ENCODE measurements at places on chromosomes 2 and 18. TPM values are rescaled to one million over a fixed set of nuclear protein-coding genes. Genes with fewer than 3 reads are reported as not detected.
A peak's percentile ranks its signal among the peaks of the same experiment; 100 is the strongest.

GRCh38 chr2:228417526-228417925 lies 236.0 kb upstream of the SPHKAP start:
- no peak overlapping the region for H3K4me3 ChIP-seq
- no peak overlapping the region for H3K27ac ChIP-seq
- H3K36me3 ChIP-seq, result peaks cover 5% of the 10 kb centered on the region
- no peaks in the 10 kb centered on the region for H3K4me1 ChIP-seq
- DNase-seq, result no peak
- H3K27me3 ChIP-seq, result no peaks in the 10 kb centered on the region

- no peaks in the 10 kb centered on the region for H3K4me1 ChIP-seq
- no peaks in the 10 kb centered on the region for H3K36me3 ChIP-seq
- no peak for DNase-seq
- peaks cover 36% of the 10 kb centered on the region for H3K27me3 ChIP-seq
Observed at GRCh38 chr2:173792741-173793140, 172.4 kb downstream of the SP3 start.

- peaks cover 25% of the 10 kb centered on the region for H3K36me3 ChIP-seq
- no peak for DNase-seq
- H3K27me3 ChIP-seq, result no peaks in the 10 kb centered on the region
- H3K27ac ChIP-seq, result no peak overlapping the region
Observed at GRCh38 chr18:741931-742512, 29.6 kb upstream of the ENOSF1 start.

HMSD gene
- 10.3 TPM for total RNA-seq

ADI1 gene
- total RNA-seq, result 24.7 TPM

- no peak overlapping the region for H3K4me3 ChIP-seq
- peaks cover 13% of the 10 kb centered on the region for H3K4me1 ChIP-seq
- no peaks in the 10 kb centered on the region for H3K27me3 ChIP-seq
- H3K27ac ChIP-seq, result no peak overlapping the region
- H3K36me3 ChIP-seq, result peaks cover 18% of the 10 kb centered on the region
- DNase-seq, result no peak
Observed at GRCh38 chr2:24761866-24762265, 31.3 kb downstream of the PTRHD1 start.

DNA sequence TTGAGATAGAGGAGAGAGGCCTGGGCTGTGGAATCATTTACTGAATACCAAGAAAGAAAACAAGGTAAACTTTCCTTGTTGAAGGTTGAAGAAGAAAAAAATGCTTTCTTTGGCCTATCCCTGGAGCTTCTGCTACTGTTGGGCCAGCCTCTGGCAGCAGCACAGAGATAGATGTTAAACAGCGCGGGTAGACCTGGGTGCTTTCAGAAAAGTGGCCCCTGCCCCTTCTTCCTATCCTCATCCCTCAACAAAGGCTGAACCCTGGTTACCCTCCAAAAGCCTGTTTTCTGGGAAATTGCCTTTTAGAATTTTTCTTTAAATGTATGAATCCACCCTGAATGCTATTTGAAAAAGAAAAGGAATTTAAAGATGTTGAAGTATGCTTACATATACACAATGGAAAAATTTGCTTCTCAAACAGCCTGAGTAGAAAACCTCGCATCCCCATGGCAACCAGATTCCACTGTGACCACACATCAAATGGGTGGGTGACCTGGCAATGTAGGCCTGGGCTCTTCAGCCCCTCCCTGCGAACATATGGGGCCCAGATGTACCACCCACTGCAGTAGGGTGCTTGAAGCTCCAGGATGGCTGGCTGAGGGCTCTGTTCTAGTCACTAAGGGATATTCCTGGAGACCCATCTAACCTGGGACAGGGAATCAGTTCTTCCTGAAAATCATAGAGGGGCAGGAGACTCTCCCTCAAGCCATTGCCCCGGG lies 23.4 kb upstream of the CHRNA1 start:
- DNase-seq, result no peak
- no peaks in the 10 kb centered on the region for H3K4me1 ChIP-seq
- no peak overlapping the region for H3K27ac ChIP-seq
- peaks cover 6% of the 10 kb centered on the region for H3K27me3 ChIP-seq
- H3K36me3 ChIP-seq, result no peaks in the 10 kb centered on the region

GRCh38 chr18:45557779-45558178 lies 57.5 kb upstream of the SLC14A2 start:
- no peaks in the 10 kb centered on the region for H3K4me1 ChIP-seq
- H3K27me3 ChIP-seq, result peaks cover 6% of the 10 kb centered on the region
- no peak overlapping the region for H3K27ac ChIP-seq
- no peak overlapping the region for H3K4me3 ChIP-seq
- H3K36me3 ChIP-seq, result no peaks in the 10 kb centered on the region
- DNase-seq, result no peak

PLEK gene
- 569 TPM for total RNA-seq

MEIS1 gene
- 0.53 TPM for total RNA-seq

- no peak overlapping the region for H3K4me3 ChIP-seq
- peaks cover 10% of the 10 kb centered on the region for H3K4me1 ChIP-seq
- H3K27ac ChIP-seq, result no peak overlapping the region
- peaks cover 12% of the 10 kb centered on the region for H3K27me3 ChIP-seq
- DNase-seq, result peak; percentile 64
Observed at GRCh38 chr2:71548646-71549425, 95.5 kb downstream of the DYSF start.

FER1L5 gene
- total RNA-seq, result not detected

EGR4 gene
- total RNA-seq, result not detected

DNA sequence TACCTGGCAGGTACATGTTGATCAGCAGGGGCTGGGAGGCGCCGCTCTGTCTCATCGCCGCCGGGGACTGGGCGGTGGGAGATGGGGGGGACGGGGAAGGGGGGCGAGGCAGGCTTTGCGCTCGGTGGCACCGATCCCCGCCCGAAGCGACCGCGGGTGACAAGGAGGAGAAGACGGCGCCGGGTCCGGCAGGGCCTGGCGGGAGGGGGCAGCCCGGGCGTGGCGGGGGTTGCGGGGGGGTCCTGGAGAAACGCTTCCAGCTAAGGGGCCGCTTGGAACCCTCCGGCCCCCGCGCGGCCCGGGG lies at the start of gene FEV:
TSS of gene FEV (minus strand) at position 164 of the 304 bp plus-strand sequence. CDS start at position 55, 109 bp downstream.
- no peak within 1 kb of the TSS for H3K27ac ChIP-seq
- H3K4me3 ChIP-seq, result no peak within 1 kb of the TSS
- peaks cover 73% of the 10 kb centered on the region for H3K27me3 ChIP-seq
- H3K4me1 ChIP-seq, result peaks cover 12% of the 10 kb centered on the region
- no peak for DNase-seq
- no peaks in the 10 kb centered on the region for H3K36me3 ChIP-seq

DNA sequence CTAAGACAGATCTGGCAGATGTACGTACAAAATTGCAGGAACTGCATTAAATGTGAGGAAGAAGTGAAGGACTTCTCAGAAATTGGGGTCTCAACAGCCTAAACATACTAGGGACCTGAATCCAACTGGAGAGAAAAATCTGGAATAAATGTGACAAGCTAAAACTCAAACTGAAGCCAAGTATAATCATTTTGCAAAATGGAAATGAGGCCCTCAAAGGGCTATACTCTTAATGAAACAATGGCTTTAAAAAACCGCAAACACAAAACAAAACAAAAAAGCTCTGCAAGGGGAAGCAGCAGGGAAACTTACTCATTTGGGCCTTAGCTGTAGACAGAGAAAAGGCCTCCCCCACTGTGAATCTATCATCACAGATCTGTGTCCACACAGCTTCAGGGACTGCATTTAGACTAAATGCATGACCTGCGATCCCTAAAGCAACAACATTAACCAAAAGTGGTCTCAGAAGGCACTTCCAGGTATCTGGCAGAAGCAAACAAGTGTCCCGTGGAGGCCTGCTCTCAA lies 63.2 kb downstream of the CCBE1 start:
- H3K36me3 ChIP-seq, result no peaks in the 10 kb centered on the region
- H3K27ac ChIP-seq, result no peak overlapping the region
- no peak overlapping the region for H3K4me3 ChIP-seq

HOXD12 gene
- not detected for total RNA-seq

GRCh38 chr18:37452015-37452414 lies 113.6 kb downstream of the CELF4 start:
- no peaks in the 10 kb centered on the region for H3K4me1 ChIP-seq
- H3K4me3 ChIP-seq, result no peak overlapping the region
- H3K27me3 ChIP-seq, result peaks cover 3% of the 10 kb centered on the region
- DNase-seq, result no peak
- H3K36me3 ChIP-seq, result no peaks in the 10 kb centered on the region

FASTKD1 gene
- total RNA-seq, result 37.7 TPM

DNA sequence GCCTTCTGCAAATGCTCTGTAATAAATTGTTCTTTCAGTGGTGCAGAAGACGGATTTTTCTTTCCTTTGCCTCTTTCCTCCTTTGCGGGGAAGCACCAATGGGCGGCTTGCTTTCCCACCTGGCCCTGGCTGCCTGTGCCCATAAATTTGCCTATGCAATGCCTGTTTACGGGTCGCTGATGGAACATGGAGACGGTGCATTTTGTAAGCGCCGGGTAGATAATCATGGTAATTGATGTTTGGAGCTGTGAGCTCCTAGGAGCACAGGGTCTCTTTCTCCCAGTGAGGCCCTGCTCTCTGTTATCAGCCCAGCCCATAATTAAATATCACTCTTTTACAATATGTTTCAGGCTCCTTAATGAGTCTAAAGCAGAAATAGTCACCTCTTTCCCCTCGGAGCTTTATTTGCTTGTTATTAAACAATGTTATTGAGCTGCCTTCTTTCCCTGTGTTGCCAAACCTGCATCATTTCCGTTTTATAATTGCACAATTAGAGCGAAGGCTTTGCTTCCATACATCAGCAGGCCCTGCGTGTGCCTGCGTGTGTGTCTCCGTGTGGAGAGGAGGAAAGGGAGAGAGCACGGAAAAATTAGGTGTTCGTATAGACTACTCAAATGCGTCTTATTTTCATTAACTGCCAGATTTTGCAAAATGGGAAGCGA lies 437.4 kb upstream of the POU3F3 start:
- H3K36me3 ChIP-seq, result no peaks in the 10 kb centered on the region
- DNase-seq, result no peak
- no peak overlapping the region for H3K4me3 ChIP-seq
- H3K4me1 ChIP-seq, result no peaks in the 10 kb centered on the region

AMER3 gene
- total RNA-seq, result not detected

GRCh38 chr2:224601923-224602322 lies 16.8 kb upstream of the CUL3 start:
- peaks cover 10% of the 10 kb centered on the region for H3K4me1 ChIP-seq
- H3K27me3 ChIP-seq, result peaks cover 3% of the 10 kb centered on the region
- H3K36me3 ChIP-seq, result no peaks in the 10 kb centered on the region

GRCh38 chr2:174383796-174384195 lies 11.7 kb upstream of the SCRN3 start:
- no peaks in the 10 kb centered on the region for H3K36me3 ChIP-seq
- no peaks in the 10 kb centered on the region for H3K27me3 ChIP-seq
- no peak overlapping the region for H3K4me3 ChIP-seq
- no peak for DNase-seq
- H3K27ac ChIP-seq, result no peak overlapping the region

GRCh38 chr2:180523621-180524340 lies 456.6 kb upstream of the UBE2E3 start:
- H3K27ac ChIP-seq, result no peak overlapping the region
- no peak for DNase-seq
- H3K4me1 ChIP-seq, result no peaks in the 10 kb centered on the region

- H3K36me3 ChIP-seq, result no peaks in the 10 kb centered on the region
- no peaks in the 10 kb centered on the region for H3K27me3 ChIP-seq
- DNase-seq, result no peak
- no peak overlapping the region for H3K27ac ChIP-seq
Observed at GRCh38 chr2:221761260-221761659, 189.2 kb upstream of the EPHA4 start.

CAPN14 gene
- 0.43 TPM for total RNA-seq

DNA sequence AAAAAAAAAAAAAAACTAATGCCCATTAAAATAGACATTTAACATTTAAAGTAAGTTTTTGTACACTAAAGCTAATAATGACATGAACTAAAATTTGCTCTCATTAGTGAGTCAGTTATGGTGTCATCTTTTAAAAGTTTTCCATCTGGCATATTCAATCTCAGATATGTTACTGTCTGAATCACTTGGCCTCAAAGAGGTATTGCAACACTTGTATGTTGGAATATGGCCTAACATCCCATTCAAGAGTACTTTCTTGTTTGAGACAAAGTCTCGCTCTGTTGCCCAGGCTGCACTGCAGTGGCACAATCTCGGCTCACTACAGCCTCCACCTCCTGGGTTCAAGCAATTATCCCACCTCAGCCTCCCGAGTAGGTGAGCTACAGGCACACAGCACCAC lies 169.7 kb downstream of the TMEM163 start:
- peaks cover 3% of the 10 kb centered on the region for H3K4me1 ChIP-seq
- H3K27me3 ChIP-seq, result peaks cover 3% of the 10 kb centered on the region
- no peak overlapping the region for H3K4me3 ChIP-seq
- no peak for DNase-seq

GRCh38 chr18:7202169-7202568 lies 28.7 kb upstream of the LRRC30 start:
- no peak overlapping the region for H3K27ac ChIP-seq
- no peaks in the 10 kb centered on the region for H3K27me3 ChIP-seq
- DNase-seq, result no peak
- H3K4me3 ChIP-seq, result no peak overlapping the region

- no peaks in the 10 kb centered on the region for H3K36me3 ChIP-seq
- H3K27ac ChIP-seq, result no peak overlapping the region
- no peak for DNase-seq
- H3K4me1 ChIP-seq, result no peaks in the 10 kb centered on the region
Observed at GRCh38 chr18:612156-612555, 15.4 kb downstream of the CLUL1 start.

- no peaks in the 10 kb centered on the region for H3K36me3 ChIP-seq
- H3K4me3 ChIP-seq, result no peak overlapping the region
- peak; percentile 10 for DNase-seq
- no peak overlapping the region for H3K27ac ChIP-seq
- H3K4me1 ChIP-seq, result no peaks in the 10 kb centered on the region
Observed at GRCh38 chr2:131033786-131034121, 59.5 kb downstream of the FAM168B start.

DNA sequence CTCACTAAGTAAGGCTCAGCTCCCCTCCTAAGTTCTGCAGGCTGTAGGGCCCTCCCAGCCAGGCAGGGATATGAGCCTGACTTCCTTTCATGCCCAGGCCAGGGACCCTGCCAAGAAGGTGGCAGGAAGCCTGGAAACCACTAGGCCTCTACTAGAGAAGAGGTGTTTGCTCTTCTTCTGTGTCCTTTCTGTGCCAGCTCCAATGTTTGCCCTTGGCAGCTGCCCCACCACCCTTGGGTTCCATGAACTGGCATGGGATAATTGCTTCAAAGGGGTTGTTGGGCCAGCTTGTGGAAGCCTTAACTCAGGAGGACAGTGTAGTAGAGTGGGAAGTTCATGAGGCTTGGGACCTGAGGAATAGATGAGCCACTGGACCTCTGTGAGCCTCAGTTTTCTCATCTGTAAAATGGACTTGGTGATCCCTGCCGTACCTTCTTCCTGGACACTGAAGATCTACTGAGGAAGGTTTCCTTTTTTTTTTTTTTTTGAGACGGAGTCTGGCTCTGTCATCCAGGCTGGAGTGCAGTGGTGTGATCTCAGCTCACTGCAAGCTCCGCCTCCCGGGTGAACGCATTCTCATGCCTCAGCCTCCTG lies 3.9 kb downstream of the SLC35F6 start:
- H3K4me3 ChIP-seq, result no peak overlapping the region
- peak overlapping the region; percentile 58 for H3K27ac ChIP-seq
- H3K4me1 ChIP-seq, result peaks cover 49% of the 10 kb centered on the region

GRCh38 chr2:101474731-101475384 lies at the start of gene RFX8:
Gene RFX8 (minus strand): TSS chr2:101475112. CDS start chr2:101466848, 8,264 bp downstream.
- peak within 1 kb of the TSS; percentile 78 for H3K4me3 ChIP-seq
- peaks cover 22% of the 10 kb centered on the region for H3K4me1 ChIP-seq
- no peaks in the 10 kb centered on the region for H3K36me3 ChIP-seq
- H3K27ac ChIP-seq, result peak within 1 kb of the TSS; percentile 80
- peak; percentile 86 for DNase-seq

ZNF396 gene
- 1.3 TPM for total RNA-seq

- H3K27me3 ChIP-seq, result peaks cover 15% of the 10 kb centered on the region
- no peak for DNase-seq
- no peak overlapping the region for H3K4me3 ChIP-seq
- H3K36me3 ChIP-seq, result peaks cover 11% of the 10 kb centered on the region
- H3K4me1 ChIP-seq, result no peaks in the 10 kb centered on the region
Observed at GRCh38 chr2:109447776-109448175, 166.0 kb downstream of the SEPTIN10 start.

MPP4 gene
- total RNA-seq, result not detected

Measured in natural killer cell treated with Interleukin-12 subunit alpha and Interleukin-12 subunit beta and Interleukin-15 and Interleukin-18, amount 100 ng/mL, for 72 hours (primary cell).